ENCODE measurements at places on chromosomes 7 and 10.

- no peak for DNase-seq
Observed at GRCh38 chr7:28536259-28536658, 123.9 kb downstream of the CREB5 start.

DNA sequence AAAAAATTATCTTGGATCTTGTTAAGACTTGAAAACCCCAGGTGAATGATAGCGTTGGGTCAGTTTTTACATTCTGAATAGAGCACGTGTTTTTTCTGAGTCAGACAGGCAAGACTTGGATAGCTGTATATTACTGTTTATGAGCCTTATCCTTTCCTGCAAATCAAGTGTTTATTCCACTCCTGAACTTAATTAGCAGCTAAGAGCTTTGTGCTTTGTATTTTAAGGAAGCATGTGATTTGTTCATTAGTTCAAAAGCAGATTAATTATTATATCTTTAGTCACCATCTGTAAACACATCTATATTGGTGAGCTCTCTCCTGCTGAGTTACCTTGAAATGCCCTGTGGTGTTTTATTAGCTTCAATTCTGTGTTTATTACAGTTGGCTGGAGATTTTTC, 98.6 kb upstream of the PRPS1L1 start:
- no peak for DNase-seq

DNA sequence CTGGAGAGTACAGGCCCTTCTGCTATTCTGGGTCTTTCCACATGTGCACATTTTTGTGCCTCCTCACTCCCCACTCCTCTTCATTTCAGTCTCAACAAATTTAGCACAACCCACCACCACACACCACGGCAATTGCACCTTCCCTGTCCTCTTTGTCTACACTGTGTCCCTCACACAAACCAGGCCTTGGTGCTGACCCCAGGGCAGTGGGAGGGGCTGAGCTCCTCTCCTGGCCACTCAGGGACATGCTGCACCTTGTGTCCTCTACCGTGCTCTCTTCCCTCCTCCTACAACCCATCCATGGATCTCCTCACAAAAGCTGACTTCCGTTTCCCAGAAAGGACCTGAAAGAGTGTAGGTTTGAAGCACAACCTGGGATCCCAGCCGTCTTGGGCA, 90.9 kb upstream of the IKZF1 start:
- DNase-seq, result no peak

DNA sequence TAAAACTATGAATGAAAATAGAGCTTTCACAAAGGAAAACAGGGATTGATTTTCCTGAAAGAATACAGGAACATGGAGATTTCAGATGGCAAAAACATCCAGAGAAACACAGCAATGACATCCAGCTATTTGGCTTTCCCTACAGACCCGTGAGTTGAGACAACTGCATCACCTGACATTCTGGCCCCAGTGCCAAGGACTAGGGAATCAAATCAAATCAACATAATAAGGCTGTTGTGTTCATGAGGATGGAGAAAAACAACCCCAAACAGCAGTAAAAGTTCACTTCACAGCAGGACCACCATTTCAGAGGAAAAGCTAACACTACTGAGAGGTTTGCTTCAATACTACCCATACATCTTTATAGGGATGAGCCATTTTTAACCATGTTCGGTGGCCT, 25.5 kb downstream of the ETV1 start:
- DNase-seq, result no peak
